T-cell (primary cell): ENCODE measurements at places on chromosomes 4 and X.

GRCh38 chrX:134144231-134144630, 92.8 kb upstream of the CCDC160 start:
- no peak for DNase-seq

DNA sequence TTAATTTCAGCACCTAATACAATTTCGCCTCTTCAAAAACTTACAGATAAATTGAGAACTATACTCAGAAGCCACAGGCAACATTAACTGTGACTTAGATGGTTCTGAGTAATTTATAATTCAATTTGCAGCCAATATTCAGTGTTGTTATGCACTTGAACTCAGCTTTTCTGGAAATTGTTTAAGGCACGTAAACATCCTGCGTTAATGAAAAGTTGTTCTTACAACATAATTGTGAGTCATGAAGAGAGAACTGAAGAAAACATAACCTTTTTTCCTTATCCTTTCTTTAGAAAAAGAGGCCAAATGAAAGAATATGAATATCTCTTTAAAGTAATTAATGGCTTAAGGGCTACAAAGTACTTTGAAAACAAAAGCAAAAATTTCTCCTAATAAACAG, 16.6 kb upstream of the H2AZ1 start:
- no peak for DNase-seq

DNA sequence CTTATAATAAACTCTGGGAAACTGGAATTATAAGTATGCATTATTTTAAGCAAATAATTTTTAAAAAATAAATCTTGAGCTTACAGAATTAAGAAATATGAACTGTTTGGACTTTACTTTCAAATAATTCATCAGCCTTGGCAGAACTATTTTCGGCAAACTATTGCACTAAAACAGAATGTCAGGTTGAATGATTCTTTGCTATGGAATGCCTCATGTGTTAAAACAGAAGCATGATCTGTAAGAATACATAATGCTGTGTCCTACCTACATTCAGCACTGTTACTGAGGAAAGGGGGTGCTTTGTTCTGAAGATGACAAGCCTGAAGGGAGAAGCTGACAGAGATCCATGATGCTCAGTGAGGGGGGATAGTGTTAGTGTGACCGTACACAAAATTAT, 55.6 kb upstream of the EXOC1L start:
- no peak for DNase-seq

DNA sequence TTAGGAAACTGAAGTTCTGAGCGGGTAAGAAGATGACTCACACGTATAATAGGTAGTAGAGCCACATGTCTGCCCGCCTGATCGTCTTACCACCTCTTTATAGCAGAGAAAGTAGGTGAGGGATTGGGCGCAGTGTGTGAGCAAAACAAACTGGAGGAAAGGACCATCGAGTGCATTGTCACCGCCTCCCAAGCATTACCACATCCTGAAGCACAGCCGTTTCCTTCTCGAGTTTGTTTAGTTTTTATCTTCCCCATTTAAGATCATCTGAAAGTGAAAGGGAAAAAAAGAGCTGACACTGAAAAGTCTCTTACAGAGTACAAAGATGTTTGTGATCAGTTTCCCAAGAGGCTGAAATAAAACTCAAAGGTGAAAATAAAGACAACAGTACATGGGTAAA, 14.8 kb downstream of the PDK3 start:
- peak; percentile 61 for DNase-seq

GRCh38 chr4:8101213-8102075, 57.2 kb downstream of the ABLIM2 start:
- no peak for DNase-seq

- no peak for DNase-seq
Observed at GRCh38 chrX:21956783-21957182, 16.3 kb downstream of the SMS start.

DNA sequence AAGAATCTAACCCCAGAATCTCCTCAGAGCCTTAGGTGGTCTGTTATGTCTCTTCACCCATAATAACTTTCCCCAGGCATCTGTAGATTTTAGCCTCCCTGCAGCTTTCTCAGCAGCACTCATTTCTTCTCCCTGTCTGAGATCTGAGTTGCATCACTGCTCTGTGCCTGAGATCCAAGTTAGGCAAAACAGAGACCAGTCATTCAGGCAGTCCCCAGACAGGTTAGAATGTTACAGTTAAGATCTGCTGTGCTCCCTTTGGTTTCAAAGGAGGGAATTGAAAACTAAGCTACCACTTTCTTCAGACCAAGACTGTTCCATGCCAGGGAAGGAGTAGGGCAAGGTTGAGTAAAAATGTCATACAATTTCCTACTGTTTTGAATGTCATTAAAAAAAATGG, 65.3 kb downstream of the TENT5D start:
- no peak for DNase-seq

DNA sequence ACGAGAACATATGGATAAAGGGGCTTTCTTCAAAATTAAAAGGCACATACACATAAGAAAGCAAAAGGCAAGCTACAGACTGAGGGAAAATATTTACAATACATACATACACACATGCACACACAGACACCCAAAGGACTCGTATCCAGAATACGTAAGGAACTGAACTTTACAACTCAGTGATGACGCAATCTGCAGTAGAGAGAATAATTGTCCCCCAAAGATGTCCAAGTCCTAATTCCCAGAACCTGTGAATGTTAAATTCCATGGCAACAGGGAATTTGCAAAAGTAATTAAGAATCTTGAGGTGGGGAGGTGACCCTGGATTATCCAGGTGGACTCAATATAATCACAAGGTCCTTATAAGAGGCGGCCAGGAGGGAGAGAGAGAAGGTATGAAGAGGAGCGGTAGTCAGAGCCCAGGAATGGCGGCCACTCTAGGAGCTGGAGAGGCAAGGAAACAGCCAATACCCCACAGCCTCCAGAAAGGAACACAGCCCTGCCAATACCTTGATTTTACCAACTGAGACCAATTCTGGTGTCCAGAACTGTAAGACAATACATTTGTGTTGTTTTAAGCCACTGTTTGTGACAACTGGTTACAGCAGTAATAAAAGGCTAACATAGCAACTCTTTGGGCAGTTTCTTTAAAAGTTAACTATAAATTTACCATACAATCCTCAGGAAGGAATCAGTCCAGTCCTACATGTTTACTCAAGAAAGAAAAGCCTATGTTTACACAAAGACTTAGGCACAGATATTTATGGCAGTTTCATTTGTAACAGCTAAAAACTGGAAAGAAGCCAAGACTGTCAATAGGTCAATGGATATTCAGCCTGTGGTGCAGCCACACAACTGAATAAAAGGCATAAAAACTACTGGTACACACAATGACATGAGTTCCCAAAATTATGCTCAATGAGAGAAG, 27.3 kb upstream of the STS start:
- no peak for DNase-seq

DNA sequence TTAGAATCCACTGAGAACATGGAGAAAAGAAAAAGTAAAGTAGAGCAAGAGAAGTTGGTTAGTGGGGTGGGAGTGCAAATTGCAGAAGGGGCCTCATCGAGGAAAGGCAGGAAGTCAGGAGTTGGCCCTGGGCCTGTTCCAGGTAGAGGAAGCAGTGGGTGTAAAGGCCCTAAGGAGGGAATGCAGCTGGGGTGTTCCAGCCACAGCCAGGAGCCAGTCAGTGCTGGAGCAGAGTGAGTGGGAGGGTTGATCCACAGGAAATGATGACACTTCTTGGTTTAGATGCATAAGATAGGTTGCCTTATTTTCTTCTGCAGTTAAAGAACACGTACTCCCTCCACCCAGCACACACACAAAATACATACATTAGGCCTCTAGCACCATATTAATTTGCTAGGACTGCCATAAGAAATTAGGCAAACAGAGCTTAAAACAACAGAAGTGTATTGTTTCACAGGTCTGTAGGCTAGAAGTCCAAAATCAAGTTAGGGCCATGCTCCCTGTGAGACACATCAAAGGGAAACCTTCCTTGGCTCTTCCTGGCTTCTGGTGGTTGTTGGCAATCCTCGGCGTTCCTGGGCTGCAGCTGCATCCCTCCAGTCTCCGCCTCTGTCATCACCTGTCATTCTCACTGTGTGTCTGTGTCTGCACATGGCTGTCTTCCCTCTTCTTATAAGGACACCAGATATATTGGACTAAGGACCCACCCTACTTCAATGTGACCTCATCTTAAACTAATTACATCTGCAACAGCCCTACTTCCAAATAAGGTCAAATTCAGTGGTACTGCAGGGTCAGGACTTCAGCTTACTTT, 205.9 kb downstream of the AASDH start:
- no peak for DNase-seq

DNA sequence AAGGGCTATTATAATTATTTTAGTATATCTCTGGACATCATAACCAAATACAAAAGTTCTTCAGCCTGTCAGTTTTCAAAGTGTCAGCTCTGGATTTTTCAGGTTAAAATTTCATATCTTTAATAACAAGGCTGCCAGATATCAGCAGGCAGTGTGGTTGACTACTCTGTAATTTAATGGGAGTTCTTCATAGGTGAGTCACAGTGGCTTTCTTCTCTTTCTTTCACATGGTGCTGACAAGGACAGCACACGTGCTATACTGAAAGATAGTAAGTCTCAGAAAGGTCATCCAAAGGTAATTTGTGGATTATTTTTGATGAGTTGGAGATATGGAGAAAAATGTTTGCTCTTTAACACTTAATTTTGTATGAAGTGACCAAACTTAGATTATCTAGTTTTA, 43.2 kb downstream of the GALNT7 start:
- no peak for DNase-seq

- DNase-seq, result no peak
Observed at GRCh38 chr4:180960743-180961401, 1282.3 kb upstream of the TENM3 start.

GRCh38 chrX:134373736-134374135, 86.2 kb upstream of the HPRT1 start:
- no peak for DNase-seq

DNA sequence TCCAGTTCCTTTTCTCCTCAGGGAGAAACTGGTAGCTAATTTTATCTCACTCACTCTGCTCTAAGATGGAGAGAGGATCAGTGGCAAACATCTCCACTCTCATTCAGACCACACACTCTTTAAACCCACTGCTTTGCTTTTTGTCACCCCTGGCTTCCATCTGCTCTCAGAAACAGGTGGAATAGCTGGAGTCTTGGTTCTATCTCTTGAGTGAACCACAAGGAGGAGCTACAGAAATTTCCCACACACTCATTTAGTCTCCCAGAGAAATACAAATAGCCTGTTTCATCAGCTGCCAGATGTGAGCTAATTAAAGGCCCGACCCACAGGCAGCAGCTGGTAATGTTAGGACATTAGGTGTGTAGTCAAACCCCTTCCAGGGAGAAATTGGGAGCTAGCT, 96.6 kb downstream of the STPG2 start:
- DNase-seq, result no peak

DNA sequence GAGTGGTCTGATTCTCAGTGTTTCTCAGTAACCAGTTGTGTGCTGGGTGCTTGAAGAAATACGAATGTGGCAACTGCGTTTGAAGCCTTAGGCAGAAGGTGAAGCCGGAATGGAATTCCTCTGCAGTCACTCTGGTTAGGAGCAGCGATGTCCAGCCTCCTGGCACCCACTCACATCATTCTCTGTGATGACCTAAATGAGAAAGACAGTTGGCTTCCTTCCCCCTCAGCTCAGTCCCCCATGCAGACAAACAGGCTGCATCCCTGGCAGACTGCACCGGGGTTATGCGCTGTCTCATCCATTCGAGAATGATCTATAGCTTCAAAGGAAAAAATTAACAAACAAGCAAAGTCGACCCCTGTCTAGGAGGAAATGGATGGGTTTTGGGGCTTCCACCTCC, 170.1 kb upstream of the SCML1 start:
- DNase-seq, result no peak

GRCh38 chr4:2417765-2418649, at the start of gene ZFYVE28:
ZFYVE28 (minus strand) TSS chr4:2418645; CDS start chr4:2418323, 322 bp downstream.
- DNase-seq, result no peak

DNA sequence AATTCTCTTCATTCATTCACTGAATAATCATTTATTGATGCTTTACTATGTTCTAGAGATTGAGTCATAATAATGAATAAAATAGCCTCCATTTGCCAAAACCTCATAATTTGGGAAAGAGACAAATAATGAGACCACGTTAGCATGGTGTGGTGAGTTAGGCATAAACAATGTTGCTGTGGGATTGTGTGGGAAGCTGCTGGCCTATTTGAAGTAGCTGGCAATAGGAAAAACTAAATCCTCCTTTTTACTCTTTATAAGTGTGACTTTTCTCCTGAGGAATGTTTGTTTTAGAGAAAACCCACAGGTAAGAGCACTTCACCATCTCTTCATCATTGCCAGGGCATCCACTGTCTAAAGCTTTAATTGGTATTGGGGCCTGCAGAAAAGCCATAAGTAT, 95.3 kb downstream of the AREG start:
- no peak for DNase-seq

GRCh38 chrX:84717343-84717742, 215.1 kb upstream of the HDX start:
- no peak for DNase-seq

GRCh38 chrX:123348468-123348867, 164.4 kb downstream of the GRIA3 start:
- no peak for DNase-seq

DNA sequence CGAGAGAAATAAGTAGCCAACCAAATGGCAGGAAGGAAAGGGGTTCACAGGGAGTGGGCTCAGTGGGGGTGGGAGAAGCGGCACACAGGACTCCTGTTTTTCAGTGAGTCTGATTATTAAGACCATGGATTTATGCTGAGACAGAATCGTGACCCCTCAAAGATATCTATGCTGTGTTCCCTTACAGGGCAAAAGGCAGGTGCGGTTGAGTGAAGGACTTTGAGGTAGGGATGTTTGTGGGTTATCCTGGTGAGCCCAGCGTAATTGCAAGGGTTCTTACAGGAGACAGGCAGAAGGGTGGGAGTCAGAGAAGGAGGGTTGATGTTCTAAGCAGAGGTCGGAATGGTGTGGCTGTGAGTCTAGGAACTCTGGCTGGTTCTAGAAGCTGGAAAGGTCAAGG, 73.0 kb downstream of the EVC start:
- no peak for DNase-seq
